ENCODE measurements at places on chromosomes 4 and X. TPM values are rescaled to one million over a fixed set of nuclear protein-coding genes. Genes with fewer than 3 reads are reported as not detected.
A peak's percentile ranks its signal among the peaks of the same experiment; 100 is the strongest.

- no peaks in the 10 kb centered on the region for H3K36me3 ChIP-seq
- no peak for DNase-seq
- H3K27me3 ChIP-seq: no peaks in the 10 kb centered on the region
- peak overlapping the region; percentile 86 for H3K4me3 ChIP-seq
- peaks cover 11% of the 10 kb centered on the region for H3K4me1 ChIP-seq
These were observed 614 bp downstream of the BEX3 start for GRCh38 chrX:103376979-103377324.

GRCh38 chrX:139811942-139812629 is 104.1 kb upstream of the MCF2 start:
- H3K4me3 ChIP-seq: no peak overlapping the region
- no peak overlapping the region for H3K27ac ChIP-seq
- no peaks in the 10 kb centered on the region for H3K27me3 ChIP-seq
- DNase-seq: no peak
- H3K4me1 ChIP-seq: peaks cover 14% of the 10 kb centered on the region
- peaks cover 53% of the 10 kb centered on the region for H3K36me3 ChIP-seq

- no peak overlapping the region for H3K4me3 ChIP-seq
- peaks cover 17% of the 10 kb centered on the region for H3K27me3 ChIP-seq
- peaks cover 20% of the 10 kb centered on the region for H3K4me1 ChIP-seq
- no peak for DNase-seq
- H3K27ac ChIP-seq: no peak overlapping the region
These were observed 12.2 kb upstream of the WFS1 start for GRCh38 chr4:6257247-6258025.

The CCSER1 gene
- 0.19 TPM for total RNA-seq

Data from naive thymus-derived CD8-positive, alpha-beta T cell (primary cell).